OCI-M1 (cell line): ENCODE measurements at places on chromosomes 11 and 22.

DNA sequence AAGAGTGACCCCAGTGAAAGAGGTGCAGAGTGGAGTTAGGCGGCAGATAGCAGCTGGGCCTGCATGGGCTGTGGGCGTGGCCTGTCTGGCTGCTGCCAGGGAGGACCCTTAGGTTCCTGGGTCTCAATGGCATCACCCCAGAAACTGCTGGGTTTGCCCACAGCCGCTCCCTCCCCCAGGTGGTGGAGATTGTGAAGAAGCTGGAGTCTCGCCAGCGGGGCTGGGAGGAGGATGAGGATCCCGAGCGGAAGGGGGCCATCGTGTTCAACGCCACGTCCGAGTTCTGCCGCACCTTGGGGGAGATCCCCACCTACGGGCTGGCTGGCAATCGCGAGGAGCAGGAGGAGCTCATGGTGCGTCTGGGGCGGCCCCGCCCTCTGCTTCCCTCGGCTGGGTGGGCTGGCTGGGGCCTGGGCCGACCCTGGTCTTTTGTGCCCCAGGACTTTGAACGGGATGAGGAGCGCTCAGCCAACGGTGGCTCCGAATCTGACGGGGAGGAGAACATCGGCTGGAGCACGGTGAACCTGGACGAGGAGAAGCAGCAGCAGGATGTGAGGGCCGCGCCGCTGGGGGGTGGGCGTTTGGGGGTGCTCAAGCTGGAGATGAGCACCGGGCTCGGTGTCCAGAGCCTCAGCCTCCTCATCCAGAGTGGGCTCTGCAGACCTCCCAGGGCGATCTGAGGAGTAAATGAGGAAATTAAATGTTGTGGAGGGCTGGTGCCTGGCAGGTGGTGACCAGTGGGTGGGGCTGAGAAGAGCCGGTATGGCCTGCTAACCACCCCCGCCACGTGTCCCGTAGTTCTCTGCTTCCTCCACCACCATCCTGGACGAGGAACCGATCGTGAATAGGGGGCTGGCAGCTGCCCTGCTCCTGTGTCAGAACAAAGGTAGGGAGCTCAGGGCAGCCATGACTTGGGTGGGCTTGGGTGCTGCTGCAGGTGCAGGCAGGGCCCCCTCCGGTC, 15.0 kb downstream of the SART1 start:
- DNase-seq: no peak

DNA sequence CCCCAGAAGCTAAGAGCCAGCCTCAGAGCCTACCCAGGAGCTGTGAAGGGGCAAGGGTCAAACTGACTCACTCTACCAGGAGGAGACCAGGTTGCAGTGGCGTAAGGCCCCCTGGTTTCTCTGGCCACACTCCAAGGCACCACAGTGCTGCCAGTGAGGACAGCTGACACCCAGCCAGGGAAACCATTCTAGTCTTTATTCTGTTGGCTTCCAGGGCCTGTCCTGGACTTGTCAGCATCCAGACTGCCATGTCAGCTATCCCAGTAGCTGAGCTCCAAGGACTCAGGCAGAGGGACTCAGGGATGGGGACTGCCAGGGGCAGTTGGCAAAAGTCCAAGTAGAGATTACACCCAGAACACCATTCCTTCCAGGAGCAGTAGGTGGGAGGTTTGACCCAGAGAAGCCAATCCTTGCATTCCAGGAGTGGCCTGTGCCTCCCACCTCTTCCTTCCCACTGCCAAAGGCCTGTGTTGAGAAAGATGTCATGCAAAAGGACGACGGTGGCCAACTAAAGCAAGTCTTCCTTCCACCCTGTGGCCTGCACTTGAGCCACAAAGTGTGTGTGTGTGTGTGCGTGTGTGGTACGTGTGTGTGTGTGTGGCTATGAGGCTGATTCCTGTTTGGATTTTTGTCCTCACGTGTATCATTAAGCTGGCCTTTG, 3.6 kb upstream of the MAPK8IP1 start:
- DNase-seq: no peak

- DNase-seq: no peak
Observed at GRCh38 chr11:27482793-27483192, 10.2 kb upstream of the LGR4 start.

- no peak for DNase-seq
Observed at GRCh38 chr11:35511666-35512065, 13.8 kb downstream of the PAMR1 start.

- peak; percentile 76 for DNase-seq
Observed at GRCh38 chr11:65651589-65652510, 10.9 kb downstream of the RELA start.

DNA sequence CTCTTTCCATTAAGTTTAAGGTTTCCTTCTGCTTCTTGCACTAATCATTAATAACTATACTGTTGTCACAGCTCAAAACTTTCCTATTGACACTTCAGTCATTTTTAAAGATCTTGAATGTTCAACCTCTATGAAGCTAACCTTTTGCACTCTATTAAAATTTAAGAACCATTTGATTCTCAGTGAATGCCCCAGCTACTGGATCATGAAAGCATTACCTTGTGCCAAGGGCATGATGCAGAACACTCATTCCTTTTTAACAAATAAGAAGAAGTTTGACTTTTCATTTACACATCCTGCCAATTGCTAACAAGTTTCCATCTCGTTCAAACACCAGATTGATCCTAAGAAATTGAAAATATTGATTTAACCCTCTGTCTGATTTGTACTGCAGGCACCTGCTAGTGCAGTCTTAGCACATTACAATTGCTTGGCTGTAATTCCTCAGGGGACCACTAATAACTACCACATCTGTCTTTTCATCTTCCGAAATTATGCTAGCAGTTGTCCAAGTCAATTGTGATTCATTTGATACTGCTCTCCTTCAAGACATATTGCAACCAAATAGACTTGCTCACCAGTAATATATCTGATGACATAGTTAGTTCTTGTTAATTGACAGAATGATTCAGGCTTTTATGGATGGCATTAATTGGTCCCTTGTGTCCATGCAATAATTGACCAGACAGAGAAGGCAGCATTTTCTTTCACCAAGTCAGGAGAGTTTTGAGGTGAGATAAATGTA, 158.4 kb downstream of the TEAD1 start:
- DNase-seq: no peak

DNA sequence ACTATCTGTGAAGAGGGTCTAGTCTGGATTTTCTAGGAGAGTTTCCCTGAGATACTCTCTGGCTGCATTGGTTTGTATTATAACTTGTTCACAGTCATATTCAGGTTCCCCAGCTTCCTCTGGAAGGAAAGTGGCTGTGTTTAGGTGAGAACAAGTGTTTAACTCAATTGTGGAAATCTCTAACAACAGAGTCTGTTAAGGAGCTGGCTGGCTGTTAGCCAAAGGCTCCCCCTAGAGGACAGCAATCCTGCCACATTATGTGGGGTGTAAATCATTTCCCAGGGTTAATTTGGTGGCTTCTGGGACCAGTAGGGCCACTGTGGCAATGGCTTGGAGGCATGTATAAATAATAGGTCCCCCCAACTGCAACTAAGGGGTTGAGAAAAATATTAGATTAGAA, 18.4 kb downstream of the MS4A6E start:
- DNase-seq: peak; percentile 67

- no peak for DNase-seq
Observed at GRCh38 chr11:2830030-2830812, 55.4 kb downstream of the CDKN1C start.

GRCh38 chr22:49408102-49408836, 419.4 kb downstream of the BRD1 start:
- DNase-seq: no peak

DNA sequence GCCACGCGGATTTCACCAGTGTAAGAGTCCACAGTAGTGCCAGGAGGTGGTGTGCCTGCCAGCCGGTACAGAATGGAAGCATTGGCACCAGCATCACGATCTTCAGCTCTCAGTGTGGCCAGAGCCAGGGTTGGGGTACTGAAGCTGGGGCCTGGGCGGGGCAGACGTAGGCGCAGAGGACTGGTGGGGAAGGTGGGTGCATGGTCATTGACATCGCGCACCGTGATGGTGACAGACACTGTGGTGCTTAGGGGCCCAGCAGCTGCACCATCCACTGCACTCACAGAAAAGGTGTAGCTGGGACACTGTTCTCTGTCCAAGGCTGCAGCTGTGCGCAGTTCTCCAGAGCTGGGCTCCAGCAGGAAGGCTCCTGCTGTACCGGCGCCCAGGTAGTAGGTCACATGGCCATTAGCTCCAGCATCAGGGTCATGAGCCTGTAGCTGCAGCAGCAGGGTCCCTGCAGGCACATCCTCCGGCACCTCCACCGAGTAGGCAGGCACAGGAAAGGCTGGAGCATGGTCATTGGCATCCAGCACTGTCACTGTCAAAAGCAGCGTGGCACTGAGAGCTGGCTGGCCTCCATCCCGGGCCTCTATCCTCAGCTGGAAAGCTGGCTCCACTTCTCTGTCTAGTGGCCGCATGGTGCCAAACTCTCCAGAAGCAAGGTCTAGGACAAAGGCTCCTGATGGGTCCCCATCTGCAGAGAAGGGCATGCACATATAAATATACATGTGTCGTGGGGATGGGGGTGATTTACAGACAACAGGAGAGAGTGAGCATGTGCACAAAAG, 7.9 kb upstream of the TPP1 start:
- no peak for DNase-seq

DNA sequence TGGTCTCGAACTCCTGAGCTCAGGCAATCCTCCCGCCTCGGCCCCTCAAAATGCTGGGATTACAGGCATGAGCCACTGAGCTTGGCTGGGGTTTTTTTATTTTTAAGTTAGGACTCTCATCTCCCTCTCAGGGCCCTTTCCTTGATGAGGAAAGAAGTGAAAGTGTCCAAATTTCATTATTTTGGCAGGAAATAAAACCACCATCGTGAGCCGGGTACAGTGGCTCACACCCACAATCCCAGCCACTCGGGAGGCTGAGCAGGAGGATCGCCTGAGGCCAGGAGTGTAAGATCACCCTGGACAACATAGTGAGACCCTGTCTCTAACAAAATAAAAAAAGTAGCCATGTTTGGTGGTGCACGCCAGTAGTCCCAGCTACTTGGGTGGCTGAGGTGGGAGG, 99.4 kb downstream of the FBXO7 start:
- no peak for DNase-seq

DNA sequence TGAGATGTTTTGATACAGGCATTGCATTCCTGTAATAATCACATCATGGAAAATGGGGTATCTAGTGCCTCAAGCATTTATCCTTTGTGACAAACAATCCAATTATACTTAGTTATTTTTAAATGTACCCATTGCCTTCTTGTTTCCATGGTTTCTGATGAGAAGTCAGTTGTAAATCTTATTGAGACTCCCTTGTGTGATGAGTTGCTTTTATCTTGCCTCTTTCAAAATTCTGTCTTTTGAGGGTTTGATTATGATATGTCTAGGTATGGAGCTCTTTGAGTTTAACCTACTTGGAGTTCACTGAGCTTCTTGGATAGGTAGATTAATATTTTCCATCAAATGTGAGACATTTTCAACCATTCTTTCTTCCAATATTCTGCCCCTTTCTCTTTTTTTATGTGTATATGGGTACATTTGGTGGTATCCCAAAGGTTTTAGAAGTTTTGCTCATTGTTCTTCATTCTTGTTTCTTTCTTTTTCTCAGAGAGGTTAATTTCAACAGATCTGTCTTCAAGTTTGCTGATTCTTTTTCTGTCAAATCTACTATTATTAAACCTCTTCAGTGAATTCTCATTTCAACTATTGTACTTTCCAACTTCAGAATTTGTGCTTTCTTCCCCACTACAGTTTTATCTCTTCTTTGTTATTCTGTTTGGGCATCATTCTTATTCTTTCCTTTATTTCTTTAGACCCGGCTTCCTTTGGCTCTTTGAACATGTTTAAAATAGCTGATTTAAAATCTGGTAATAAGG, 13.7 kb downstream of the NAGA start:
- peak; percentile 9 for DNase-seq

GRCh38 chr11:12540075-12540680, 134.0 kb upstream of the TEAD1 start:
- DNase-seq: no peak

DNA sequence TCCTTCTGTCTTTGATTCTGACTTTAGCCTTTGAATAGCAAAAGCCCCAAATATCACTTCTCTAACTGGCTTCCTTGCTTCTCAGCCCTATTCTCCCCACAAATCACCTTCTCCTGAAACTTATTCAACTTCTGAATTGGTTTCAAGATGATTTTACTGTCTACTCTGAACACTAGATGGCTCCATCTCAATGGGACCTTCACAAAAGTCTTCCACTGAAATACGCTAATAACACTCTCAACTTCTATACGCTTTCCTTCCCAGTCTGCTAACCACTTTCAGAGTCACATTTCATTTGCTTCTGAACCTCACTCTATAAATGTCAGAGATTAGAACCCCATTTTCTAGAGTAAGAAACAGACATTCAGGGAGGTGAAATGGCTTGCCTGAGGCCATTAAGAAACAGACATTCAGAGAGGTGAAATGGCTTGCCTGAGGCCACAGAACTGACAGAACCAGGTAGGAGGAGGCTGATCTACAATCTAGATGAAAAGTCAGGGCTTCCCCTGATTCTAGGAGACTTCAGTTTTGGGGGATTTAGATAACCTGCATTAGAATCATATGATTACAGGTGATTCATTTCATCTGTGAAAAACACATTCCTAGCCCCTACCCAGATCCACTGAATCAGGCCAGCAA, 20.6 kb downstream of the MORC2 start:
- peak; percentile 32 for DNase-seq

DNA sequence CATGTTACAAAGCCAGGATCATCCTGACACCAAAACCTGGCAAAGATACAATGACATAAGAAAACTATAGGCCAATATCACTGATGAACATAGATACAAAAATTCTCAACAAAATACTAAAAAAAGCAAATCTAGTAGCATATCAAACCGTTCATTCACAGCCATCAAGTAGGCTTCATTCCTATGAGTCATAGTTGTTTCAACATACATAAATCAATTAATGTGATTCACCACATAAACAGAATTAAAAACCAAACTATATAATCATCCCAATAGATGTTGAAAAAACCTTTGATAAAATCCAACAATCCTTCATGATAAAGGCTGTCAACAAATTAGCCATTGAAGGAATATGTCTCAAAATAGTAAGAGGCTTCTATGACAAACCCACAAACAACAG, 1007.2 kb upstream of the RAG2 start:
- no peak for DNase-seq

DNA sequence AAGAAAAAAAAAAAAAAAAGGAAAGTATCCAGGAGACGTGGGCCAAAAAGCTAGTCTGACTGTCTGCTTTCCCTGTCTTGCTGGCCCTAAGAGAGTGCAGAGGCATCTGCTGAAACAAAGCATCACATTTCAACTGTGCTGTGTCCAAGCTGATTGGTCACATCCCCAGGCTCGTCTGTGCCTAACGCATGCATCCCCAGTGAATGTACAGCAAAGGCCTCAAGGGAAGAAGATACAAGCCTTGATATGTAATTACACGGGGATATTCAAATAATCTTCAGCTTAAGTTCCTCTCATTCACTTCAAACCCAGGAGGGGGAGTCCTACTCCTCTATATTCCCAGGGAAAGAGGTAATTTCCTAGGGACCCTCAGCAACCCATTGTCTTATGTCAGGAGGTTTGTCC, 5.4 kb upstream of the SORL1 start:
- no peak for DNase-seq

DNA sequence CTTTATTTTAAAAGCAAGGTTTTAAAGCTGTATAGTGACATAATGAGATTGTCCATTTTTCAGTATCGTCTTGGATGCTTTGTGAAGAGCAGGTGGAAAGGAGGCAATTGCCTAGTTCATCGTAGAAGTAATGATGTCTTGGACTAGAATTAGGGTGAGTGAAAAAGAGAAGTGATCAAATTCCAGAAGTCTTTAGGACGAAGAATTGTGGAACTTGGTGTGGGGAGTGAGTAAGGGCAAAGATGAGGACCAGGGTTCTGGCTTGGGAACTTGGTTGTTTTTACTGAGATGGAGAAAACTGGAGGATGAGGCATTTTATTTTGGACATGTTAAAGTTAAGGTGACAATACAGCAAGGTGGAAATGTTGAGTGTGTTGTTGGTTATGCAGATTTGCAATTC, 1.2 kb downstream of the ILK start:
- DNase-seq: no peak

- DNase-seq: no peak
Observed at GRCh38 chr11:23295241-23295640, 435.0 kb upstream of the CCDC179 start.
